ENCODE measurements at places on chromosomes 12 and 14. TPM values are rescaled to one million over a fixed set of nuclear protein-coding genes. Genes with fewer than 3 reads are reported as not detected.

Gene C12orf54
- total RNA-seq: not detected

GRCh38 chr12:94575645-94576403, 74.5 kb downstream of the TMCC3 start:
- DNase-seq: no peak

DNA sequence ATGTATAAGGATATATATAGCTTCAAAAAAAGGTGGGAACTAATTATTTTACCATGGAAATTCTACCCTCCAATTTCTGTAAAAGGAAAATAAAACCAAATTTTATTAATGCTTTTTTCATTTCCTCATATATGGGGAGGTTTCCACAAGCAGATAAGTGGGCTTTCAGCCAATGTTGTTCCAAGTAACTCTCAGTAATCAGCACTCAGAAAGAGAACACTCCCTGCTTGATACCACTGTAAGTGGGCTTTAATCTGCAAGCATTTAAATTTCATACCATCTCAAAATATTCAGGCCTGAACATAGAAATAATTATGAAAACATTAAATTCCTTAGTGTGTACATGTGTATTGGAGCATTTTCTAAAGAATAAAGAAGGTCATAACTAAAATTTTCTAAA, 827.6 kb downstream of the C12orf50 start:
- DNase-seq: no peak

- DNase-seq: no peak
These were observed 26.3 kb downstream of the BATF start for GRCh38 chr14:75548544-75548943.

DNA sequence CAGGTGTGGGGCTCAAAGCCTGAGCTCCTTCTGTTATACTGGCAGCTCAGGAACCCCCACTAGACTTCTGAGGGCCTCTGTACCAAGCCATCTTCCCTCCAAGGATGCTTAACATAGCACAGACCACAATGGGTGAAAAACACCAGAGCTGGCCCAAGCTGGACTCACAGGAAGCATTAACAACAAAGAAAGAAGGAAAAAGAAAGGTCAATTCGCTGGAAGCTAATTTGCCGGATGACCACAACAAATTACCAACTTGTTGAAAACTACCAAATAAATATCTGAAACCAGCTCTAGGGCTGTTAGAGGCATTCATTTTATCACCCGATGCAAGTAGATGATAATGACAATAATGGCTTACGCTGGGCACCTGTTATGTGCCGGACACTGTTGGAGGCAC, 48.7 kb downstream of the RBM19 start:
- DNase-seq: no peak

Gene PLEKHG7
- total RNA-seq: not detected

Gene SIX6
- not detected for total RNA-seq

DNA sequence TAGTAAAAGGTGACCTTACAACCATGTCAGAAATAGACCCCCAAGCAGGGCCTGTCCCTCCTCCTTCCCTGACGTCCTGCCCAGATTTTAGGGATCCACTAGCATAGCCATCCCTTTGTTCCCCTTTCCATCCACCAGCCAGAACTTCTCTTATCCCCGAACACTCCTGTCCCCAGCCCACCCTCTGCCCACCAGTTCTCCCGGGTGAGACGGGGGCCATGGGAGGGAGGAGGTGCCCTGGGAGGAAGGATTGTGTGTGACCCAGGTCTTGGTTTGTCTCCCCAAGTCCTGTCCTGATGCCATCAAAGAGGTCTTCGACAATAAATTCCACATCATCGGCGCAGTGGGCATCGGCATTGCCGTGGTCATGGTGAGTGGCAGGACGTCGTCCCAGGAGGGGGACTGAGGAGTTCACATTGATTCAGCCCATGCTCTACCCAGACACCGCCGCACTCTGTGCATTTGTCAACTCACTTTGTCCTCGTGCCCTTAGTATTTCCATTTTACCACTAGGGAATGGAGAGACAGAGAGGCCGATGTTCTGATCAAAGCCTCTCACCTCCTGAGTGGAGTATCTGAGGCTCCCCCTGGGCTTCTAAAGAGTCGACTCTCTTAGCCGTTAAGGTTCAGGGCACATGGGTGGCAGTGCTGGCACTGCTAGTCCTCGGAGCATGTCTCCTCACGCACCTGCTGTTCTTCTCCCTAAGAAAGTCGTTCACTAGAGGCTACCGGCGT, 35.9 kb downstream of the CD9 start:
- no peak for DNase-seq

DNA sequence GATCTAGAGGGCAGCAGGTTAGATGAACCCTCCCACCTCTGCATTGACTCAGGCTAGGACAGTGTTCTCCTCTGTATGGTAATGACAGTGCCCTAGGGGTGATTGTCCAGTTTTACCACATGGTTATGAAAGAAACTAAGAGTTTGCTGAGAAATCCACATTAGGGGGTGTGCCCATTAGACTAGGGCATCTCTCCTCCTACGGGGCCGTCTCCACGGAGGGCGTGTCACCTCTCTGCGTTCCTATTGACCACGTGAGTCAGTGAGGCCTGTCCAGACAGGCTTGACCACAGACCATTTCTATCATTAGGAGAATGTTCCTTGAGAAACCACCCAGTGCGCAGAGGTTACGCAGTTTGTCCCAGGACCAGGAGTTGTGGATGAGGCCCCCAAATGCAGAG, 8.3 kb downstream of the MVK start:
- DNase-seq: no peak

GRCh38 chr12:44509471-44509870, 366.6 kb downstream of the NELL2 start:
- DNase-seq: no peak

Gene GPR68
- 11.2 TPM for total RNA-seq

DNA sequence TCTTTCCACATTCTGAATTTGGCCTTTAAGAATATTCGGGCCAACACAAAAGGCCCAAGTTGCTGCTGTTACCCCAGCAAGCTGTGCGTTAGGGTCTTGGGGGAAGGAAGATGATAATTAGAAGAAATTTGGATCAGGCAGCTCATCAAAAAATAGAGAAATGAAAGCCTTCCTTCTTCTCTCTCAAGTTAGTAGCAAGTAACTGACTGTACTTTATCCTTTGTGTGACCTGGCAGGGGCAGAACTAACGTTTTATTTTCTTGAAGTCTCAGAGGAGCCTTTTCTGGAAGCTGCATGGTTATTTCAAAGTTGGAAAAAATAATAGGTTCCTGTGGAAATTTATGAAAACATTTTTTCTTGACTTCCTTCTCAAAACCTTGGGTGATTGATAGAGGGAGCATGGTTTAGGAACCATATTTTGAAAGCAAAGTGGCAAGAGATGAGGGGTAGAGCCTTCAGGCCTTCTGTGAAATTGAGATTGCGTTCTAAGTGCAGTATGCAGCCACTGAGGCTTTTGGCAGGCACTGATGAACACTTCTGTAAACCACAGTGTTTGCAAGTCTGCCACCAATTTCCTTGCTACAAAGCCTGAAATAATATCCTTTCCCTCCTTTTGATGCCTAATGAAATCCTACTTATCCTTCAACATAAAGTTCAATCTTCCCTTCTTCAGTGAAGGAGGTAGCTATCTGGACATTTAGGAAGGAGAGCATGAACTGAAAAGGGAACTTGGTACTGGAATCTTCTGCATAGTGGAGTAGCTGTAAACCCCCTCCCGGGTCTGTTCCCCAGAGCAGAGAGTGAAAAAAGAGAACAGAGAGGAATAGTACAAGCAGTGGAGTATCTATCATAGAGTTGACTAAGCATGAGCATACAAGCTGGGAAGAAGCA, 123.2 kb downstream of the FGD4 start:
- no peak for DNase-seq

Gene RFLNA
- total RNA-seq: not detected

Gene ART4
- not detected for total RNA-seq

DNA sequence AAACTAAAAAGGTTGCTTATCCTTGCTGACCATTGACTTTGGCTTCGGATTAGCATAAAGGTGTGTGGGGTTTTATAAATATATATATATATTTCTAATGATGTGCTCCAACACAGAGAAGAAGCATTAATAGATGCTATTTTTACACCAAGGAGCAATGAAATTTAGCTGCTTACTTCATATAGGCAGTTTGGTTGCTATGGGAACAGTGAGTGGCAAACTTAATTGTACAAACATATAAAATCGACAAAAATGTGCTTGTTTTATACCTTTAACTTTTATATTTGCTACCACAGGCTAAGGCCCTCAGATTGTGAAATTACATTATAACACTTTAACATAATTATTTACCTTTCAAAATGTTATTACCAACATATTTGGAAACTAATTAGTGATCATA, 303.4 kb downstream of the SEC23A start:
- DNase-seq: no peak

DNA sequence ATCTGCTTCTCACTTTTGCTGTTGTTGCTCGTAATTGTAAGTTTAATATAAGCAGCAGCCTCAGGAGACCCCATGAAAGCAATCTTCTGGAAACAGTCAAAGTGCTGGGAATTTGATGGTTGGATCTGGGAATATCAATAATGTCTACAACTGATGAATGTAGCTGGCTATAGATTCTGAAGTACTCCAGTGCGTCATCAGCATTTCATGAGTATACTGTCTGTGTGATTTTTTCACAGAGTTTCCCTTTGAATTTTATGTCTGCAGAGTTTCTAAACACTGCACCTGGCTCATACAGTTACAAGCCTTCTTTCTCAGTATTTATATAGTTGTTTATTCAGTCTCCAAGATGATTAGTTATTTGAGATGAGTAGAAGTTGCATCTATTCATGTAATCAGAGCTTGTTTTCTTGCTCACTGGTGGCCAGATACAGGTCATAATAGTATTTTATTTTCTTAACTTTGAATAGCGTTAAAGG, 222.3 kb downstream of the RAD51B start:
- no peak for DNase-seq

Gene SLC35F4
- not detected for total RNA-seq

DNA sequence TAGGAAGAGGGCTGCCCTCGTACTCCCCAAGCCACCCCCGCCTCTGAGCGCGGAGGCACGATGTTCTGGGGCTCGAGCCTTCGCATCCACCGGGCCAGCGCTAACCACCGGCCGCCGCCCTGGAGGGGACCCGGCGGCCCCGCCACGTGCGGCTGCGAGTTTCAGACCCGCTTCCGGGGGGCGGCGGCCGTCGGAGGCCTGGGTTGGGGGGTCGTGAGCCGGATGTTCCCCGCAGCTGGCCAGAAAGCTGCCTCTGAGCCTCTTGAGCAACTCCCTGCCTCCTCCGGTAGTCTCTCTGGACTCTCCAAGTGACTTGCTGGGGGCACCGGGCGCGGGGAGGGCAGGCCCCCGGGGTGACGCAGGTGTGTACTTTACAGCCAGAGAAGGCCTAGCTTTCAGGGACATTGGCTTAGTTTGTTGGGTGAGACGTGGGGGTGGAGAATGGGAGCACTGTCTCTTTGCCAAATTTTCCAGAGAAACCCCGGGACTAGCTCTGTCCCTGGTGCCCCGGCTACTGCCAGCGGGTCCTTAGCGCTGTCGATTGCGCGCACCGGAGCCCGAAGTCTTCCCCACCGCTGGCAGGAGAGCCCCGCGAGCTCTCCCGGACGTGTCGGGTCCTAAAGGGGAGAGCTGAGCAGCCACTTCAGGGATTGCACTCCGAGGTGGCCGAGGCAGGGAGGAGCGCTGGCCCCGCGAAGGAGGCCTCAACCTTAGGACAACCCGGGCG, 15.6 kb downstream of the OTX2 start:
- no peak for DNase-seq

Gene TRMT61A
- total RNA-seq: 8.8 TPM

Gene ATXN3
- 36.0 TPM for total RNA-seq

- no peak for DNase-seq
These were observed 37.0 kb upstream of the TMEM263 start for GRCh38 chr12:106918746-106919145.

Gene TMEM179
- total RNA-seq: not detected

DNA sequence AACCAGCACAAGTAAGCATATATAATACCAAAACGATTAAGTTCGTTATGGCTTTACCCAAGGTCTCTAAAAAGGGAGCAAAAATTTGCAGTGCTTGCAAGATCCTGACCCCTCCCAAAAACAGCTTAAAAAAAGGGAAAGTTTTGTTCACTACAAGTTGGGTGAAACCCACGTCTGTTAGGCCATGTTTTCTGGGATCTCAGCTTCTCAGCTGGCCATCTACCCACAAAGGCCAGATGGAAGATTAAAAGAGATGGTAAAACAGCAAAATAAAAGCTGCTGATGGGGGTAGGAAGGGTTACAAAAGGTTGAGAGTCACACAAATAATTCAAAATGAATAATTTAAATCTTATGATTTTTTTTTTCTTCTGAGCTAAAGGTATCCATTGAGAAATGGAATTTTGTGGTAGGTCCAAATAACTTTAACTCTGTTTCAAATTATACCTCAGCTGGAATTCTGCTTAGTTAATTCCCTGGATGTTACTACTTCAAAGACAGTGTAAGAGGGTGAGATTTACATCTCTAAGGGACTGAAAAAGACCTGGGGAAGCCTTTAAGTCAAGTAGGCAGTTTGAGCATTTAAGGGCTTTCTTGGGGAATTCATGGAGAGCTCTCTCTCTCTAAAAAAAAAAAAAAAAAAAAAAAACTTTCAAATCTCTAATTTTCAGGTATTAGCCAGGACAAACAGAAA, 185.6 kb upstream of the NAV3 start:
- DNase-seq: no peak

DNA sequence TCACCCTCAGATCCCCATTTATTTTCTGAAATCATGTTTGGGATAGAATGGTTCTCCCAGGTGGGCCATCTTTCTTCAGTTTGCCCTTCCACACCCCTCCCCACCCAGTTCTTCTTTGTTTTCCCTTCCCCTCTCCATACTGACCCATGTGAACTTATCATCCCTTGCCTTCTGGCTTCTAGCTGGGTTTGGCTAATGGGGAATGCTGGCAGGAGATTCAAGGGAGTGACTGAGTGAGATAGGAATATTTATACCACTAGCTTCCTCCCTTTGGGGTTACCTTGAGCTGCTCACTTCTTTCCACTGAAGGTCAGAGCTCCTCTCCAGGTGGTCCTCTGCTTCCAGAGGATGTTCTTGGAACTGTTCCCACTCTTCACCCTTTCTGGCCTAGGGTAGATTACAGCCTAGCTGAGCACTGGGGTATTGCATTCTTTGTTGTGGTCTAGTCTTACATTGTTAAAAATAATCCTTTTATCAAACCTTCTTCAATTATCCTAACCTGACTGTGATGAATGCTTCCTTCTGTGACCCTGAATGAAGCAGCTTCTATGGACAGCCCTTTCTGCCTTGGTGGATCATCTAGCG, 88.3 kb upstream of the ATP2B1 start:
- DNase-seq: no peak

Gene LRP1-AS
- total RNA-seq: not detected

DNA sequence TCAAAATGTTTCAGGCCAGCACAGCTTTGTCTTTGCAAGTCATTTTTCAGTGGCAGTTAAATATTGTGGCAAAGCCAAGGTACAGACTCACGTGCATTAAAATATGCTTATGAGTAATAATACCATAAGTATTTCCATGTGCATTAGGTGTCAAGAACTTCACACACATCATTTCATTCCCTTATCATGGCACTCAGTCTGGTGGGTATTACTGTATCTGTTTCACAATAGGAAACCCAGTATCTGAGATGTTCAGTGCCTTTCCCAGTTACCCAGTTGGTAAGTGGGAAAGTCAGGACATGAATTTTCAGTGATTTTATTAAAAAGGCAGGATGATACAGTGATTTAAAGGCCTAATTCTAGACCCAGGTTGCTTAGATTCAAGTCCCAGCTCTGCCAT, 52.9 kb downstream of the IFNG start:
- no peak for DNase-seq
